ENCODE measurements at places on chromosomes 16 and 17.

- DNase-seq: no peak
These were observed 211.1 kb upstream of the CHMP6 start for GRCh38 chr17:80780381-80781198.

GRCh38 chr17:61813211-61813610 lies 50.1 kb downstream of the BRIP1 start:
- no peak for DNase-seq

GRCh38 chr17:83005639-83006038 lies 73.8 kb upstream of the METRNL start:
- DNase-seq: no peak

DNA sequence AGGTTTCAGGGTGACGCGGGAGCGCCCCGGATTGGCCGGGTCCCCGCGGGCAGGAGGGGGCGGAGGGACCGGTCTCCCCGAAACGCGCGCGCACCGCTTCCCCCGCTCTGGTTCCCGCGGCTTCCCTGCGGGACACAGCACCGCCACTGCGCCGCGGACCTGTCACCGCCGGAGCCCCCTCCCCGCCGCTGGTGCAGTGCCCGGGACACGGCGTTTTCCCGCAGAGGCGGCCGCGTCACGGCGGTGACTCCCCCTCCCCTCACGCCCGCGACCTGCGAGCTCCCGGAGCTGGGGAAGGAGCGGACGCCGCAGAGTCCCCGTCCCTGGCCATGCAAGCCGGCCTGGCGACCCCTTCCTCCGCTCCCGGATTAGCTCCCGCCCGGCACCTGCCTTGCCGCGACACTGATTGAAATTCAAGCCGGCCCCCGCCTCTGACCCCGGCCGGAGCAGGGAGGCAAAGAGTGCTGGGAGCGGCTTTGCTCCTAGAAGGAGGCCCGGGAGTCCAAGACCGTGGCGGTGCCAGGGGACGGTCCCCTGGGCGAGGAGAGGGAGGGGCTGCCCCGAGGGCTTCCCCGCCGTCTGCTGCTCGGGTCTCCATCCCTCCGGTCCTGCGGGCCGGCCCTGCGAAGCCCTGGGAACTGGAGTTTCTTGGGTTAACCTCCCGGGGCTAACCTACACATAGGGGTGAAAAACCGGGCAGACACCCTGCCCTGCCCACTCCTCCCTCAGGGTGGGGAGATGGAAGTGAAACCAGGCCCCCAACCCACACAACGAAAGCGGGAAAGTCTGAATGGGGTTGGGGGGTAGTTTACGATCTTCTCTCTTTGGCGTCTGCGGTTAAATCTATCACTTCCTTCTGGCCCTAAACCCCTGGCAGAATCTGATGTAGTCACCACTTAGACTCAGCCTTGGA lies 1.0 kb downstream of the RHBDL3 start:
- DNase-seq: no peak

DNA sequence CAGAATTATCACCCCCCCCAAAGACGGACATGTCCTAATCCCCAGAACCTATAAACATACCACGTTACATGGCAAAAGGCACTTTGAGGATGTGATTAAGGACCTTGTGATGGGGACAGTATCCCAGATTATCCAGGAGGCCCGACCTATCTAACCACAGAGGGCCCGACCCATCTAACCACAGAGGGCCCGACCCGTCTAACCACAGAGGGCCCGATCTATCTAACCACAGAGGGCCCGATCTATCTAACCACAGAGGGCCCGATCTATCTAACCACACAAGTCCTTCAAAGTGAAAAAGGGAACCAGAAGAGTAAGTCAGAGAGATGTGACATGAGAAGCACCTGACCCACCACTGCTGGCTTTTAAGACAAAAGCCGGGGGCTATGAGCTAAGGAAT lies 56.8 kb downstream of the ANKFY1 start:
- DNase-seq: peak; percentile 56

GRCh38 chr17:45968732-45969131 lies 30.3 kb upstream of the STH start:
- DNase-seq: no peak

DNA sequence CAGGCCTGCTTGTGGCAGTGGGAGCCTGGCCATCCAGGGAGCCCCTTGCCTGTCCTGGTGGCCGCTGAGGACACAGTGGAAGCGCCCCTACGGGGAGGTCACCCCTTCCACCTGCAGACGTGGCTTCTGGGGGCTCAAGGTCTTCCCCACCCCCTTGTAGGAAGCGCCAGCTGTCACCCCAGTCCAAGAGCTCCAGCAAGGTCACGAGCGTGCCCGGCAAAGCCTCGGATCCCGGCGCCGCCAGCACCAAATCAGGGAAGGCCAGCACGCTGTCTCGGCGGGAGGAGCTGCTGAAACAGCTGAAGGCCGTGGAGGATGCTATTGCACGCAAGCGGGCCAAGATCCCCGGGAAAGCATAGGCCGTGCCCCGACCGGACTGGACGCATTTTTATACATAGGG lies 7.4 kb upstream of the IL17C start:
- no peak for DNase-seq

- DNase-seq: no peak
These were observed 729.4 kb downstream of the CDH11 start for GRCh38 chr16:64392456-64392855.

- no peak for DNase-seq
These were observed 40.4 kb downstream of the LAT start for GRCh38 chr16:29025218-29025617.

GRCh38 chr16:515175-515938 lies 12.2 kb upstream of the CAPN15 start:
- no peak for DNase-seq

DNA sequence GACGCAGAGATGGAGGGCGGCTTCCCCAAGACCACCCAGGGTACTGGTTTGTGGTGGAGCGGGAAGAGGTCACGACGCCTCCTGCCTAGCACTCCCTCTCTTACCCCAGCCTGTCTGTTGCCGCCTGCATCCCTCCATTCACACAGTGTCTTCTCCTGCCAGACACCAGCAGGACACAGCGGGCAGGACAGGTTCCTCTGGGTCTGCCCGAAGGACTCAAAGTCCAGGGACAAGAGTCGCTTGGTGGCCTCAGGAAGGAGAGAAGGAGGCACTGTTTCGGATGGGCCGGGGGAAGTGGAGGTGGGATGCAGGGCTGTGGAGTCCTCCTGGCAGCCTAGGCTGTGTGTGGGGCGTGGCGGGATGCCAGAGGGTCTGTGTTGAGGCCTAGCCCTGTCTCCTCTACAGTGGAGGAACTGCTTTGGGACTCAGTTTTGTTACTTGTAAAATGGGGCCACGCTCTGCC lies 19.6 kb upstream of the TNS4 start:
- DNase-seq: no peak

DNA sequence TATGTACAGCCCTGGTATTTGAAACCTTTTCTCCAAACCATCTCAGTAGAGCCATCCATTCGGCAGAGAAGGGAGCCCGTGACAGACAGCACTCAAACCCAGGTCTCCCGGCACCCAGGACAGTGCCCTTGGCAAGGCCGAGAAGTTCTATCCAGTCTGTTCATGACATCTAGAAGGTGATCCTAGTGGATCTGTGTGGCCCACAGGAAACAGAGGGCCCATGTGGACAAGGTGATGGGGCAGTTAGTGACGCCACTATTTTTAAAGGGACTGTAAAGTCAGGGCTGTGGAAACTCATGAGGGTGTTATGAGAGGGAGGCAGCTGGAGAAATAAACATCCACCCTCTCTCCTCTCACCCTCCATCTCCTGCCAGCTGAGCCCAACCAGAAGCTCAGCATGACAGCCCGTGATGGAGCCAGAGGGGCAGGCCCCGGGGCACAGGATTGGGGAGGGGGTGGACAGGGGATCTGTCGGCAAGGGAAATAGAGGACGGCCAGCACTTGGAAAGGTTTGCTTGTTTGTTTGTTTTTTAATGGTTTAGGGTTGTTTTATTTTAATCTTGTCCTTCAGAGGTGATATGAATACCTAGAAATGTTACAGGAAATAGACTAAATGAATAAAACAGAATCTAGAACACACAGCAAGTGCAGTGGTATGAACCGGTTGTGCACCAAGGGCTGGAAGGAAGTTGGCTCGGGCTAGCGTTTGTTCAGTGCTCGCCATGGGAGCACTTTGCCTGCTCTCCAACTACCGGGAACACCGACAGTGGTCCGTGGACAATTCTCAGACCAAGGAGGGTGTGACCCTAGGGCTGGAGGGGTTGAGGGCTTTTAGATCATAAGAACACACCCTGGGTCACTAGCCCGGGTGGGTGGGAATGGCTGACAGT lies 17.1 kb downstream of the MYLK3 start:
- no peak for DNase-seq

GRCh38 chr16:88846088-88846487 lies 10.7 kb downstream of the GALNS start:
- peak; percentile 56 for DNase-seq

DNA sequence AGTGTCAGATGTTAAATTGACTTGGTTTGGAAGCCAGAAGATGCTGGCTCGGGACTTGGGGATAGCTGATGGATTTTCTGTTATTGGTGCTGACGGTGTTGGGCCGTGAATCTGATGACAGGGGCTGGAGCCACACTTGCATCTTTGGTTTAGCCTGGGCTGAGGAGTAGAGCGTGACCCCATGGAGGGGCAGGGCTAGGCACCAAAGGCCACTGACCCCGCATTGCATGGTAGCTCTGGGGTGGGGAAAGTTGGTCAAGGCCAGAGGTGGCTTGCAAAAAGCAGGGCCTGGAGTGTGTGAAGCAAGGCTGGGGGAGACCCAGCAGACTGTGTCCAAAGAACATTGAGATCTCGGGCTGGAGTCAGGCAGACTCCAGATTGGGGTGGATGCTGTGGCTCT lies 25.3 kb downstream of the WSCD1 start:
- DNase-seq: no peak

GRCh38 chr17:42547698-42548069 lies 5.0 kb upstream of the HSD17B1 start:
- no peak for DNase-seq

DNA sequence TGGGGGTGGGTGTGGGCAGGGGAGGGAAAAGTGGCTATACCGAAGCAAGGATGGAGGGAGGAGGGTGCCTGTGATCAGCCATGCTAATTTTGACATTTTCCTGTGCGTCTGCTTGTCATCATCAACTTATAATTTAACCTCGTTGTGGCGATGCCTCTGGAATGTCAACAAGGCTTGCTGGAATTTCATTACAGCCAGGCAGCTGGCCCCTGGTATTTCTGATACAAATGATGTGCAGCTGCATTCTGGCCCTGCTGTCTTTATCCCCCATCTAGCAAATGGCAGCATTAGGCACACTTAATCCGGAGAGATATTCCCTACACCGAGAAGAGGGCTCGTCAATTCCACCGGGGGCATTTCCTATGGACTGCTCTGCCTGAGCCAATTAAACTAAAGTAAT lies 278.3 kb upstream of the CCL2 start:
- DNase-seq: no peak

DNA sequence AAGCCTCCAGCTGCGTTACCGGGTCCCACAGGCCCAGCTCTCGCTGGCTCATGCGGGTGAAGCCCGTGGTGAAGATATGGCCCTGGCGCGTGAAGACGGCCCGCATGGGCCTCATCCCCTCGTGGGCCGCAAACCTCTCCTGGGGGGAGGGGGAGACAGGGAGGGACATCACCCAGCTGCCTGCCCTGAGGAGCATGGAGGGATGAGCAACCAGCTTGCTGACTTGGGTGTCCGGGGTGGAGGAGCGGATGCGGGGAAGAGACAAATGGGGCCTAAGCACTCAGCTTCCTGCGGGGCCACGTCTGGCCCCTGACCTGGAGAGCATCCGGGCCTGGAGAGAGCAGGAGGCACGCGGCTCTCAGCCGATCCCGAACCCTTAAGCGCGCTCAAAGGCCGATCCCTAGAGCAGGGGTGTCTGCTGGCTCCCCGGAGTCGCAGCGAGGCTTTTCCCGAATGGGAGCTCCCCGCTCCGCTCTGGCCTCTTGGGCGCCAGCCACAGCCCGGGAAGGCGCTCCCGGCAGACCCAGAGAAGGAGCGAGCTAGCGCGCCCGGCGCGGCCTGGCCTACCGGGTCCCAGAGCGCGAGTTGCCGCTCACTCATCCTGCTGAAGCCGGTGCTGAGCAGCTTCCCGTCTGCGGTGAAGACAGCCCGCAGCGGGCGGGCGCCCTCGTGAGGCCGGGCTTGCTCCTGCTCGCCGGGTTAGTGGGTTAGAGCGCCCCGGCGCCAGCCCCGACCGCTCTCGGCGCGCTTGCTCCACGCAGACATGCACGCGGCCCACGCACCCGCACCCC lies 5.0 kb downstream of the CORO6 start:
- peak; percentile 53 for DNase-seq

DNA sequence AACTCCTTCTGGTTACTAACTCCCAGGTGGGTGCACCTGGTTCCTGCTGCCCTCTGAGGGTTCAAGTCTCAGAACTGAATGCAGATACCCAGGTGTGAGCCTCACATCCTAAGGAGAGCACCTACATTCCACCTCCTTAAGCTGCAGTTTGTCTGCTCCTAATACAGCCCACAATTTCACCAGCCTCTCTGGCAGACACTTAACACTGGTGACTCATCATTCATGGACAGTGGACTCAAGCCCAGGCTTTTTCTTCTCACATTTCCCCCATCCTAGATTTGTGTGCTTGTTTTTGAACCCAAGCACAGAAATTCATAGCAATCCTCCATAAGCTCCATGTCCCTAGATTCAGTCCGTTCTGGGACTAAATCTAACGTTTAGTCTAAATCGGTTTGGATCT lies 7.0 kb upstream of the MAF start:
- DNase-seq: no peak

GRCh38 chr16:70749681-70750601 lies 51.0 kb downstream of the VAC14 start:
- no peak for DNase-seq

GRCh38 chr17:69505740-69506139 lies 91.2 kb downstream of the MAP2K6 start:
- DNase-seq: no peak

DNA sequence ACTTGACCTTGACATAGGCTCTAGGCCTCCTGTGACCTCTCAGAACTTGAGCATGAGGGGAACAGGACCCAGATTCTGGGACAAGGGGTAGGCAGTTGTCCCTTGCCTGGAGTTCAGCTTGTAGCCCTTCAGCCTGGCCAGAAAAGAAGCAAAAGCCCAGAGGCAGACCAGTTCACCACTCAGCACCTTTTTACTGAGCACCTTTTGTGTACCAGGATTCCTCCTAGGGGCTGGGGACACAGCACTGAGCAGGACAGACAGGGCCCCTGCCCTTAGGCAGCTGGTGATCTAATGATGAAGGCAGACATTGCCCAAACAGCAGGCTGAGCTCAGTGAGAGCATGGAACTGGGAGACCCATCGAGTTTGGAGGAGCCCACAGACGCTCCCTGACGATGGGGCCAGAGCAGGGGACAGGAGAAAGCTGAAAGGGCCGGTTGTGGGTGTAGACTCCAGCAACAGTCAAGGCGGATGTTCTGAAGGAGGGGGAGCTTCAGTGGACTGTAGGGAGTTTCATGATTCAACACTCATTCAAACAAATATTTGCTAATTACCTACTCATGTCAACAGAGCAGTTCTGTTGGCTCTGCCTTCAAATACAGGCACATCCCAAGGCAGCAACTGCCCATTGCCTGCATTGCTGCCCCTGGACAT lies 32.0 kb downstream of the SBK1 start:
- DNase-seq: no peak

DNA sequence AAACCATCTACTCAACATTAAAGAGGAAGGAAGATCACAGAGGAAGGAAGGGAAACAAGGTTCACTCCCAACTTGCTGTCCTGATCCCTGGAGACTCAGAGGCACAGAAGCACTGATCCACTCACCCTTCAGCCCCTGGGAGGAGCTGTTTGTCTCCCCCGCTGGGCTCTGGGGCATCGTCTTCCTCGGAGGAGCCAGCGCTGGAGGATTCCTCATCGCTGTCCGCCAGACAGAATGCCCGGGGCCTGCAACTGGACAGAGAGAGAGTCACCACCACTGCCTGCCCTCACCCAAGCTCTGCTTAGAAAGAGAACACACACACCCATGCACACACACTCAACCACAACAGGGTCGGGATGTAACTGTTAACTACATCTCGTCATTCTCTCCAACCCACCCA lies 24.8 kb upstream of the ERN1 start:
- no peak for DNase-seq

GRCh38 chr16:57534337-57534880 lies 2.0 kb downstream of the CCDC102A start:
- DNase-seq: no peak
